Activated CD4-positive, alpha-beta T cell treated with anti-CD3 and anti-CD28 coated beads, Interleukin-2, amount 50 U/mL, for 24 hours (primary cell): ENCODE measurements at places on chromosomes 6 and 20.

GRCh38 chr6:169881976-169882375 is 130.6 kb downstream of the ERMARD start:
- no peak for DNase-seq

GRCh38 chr6:90442366-90442765 is 144.5 kb downstream of the MAP3K7 start:
- no peak for DNase-seq

- DNase-seq = no peak
Measured at GRCh38 chr6:42331019-42331418, 113.4 kb upstream of the MRPS10 start.

DNA sequence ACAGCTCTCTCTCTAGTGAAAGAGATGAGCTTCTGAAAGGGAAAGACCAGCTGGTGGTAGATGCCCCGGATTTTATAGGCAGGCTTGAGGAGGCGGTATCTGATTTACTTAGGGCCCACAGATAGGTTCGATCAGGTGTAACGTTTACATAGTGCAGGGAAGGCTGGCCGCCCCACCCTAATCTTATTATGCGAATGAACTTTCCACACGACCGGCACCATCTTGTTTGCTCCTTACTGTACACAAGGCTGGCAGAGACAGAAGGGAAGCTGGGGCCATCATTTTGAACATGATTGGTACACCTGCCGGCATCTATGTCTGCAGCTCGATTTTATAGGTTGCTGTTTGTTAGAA is 212.0 kb upstream of the JARID2 start:
- DNase-seq = no peak

DNA sequence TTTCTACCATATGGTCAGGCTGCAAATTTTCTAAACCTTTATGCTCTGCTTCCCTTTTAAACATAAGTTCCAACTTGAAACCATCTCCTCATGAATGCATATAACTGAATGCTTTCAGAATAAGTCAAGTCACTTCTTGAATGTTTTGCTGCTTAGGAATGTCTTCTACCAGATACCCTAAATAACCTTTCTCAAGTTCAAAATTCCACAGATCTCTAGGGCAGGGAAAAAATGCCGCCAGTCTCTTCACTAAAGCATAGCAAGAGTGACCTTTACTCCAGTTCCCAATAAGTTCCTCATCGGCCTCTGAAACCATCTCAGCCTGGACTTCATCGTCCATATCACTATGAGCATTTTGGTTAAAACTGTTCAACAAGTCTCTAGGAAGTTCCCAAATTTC is 1011.2 kb upstream of the CITED2 start:
- DNase-seq = no peak

DNA sequence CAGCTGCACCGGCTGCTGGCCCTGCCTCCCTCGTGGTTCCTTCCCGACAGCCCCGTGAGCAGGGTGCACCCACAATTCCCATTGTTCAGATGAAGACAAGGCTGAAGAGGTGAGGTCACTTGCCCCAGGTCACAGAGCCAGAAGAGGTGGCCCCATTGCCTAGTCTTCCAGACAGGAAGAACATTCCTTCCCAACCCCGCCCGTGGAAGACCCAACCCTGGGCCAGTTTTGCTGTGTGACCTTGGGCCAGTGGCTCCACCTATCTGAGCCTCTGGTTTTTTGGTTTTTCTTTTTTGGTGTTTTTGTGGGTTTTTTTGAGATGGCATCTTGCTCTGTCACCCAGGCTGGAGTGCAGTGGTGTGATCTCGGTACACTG is 61.7 kb downstream of the RIPOR3 start:
- no peak for DNase-seq
